Endothelial cell (in vitro differentiated cells): ENCODE measurements at places on chromosomes 4 and X.
A peak's percentile ranks its signal among the peaks of the same experiment; 100 is the strongest.

- DNase-seq = no peak
- peak within 1 kb of the TSS; percentile 85 for H3K4me3 ChIP-seq
- H3K27ac ChIP-seq = no peak within 1 kb of the TSS
- peaks cover 1% of the 10 kb centered on the region for H3K27me3 ChIP-seq
- H3K36me3 ChIP-seq = no peaks in the 10 kb centered on the region
- no peaks in the 10 kb centered on the region for H3K4me1 ChIP-seq
These were observed at the start of gene NDP for GRCh38 chrX:43973249-43974099. Gene NDP, minus strand, starts transcription at chrX:43973390. Its CDS starts 14,745 bp downstream, at chrX:43958645.

GRCh38 chrX:39479856-39480255 lies 617.9 kb downstream of the BCOR start:
- no peak overlapping the region for H3K27ac ChIP-seq
- DNase-seq = no peak
- H3K4me1 ChIP-seq = no peaks in the 10 kb centered on the region

DNA sequence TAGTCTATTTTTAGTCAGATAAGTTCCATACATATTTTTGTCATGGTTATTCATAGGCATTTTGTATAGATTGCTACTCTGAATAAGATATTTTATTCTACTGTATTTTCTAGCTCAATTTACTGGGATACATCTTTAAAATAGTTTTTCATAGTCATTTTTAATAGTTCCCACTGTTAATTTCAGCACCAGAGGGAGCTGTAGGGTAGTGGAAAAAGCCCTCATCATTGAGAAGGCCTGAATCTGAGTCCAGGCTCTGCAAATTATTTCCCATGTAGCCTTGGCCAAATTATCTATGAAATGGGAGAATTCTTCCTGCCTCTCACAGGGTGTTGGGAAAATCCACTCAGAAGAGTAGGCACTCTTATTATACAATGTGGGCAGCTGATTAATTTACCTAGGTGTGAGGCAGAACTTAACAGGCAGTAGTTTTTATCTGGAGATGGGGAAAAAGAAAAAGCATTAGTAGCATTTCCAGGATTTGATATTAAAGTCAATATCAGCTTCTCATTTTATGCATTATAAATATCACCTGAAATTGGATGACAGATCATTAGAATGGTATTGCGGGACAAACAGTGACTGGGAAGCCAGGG lies 102.9 kb upstream of the PAQR3 start:
- no peaks in the 10 kb centered on the region for H3K27me3 ChIP-seq
- H3K4me3 ChIP-seq = no peak overlapping the region
- H3K4me1 ChIP-seq = peaks cover 5% of the 10 kb centered on the region
- no peaks in the 10 kb centered on the region for H3K36me3 ChIP-seq
- no peak overlapping the region for H3K27ac ChIP-seq

DNA sequence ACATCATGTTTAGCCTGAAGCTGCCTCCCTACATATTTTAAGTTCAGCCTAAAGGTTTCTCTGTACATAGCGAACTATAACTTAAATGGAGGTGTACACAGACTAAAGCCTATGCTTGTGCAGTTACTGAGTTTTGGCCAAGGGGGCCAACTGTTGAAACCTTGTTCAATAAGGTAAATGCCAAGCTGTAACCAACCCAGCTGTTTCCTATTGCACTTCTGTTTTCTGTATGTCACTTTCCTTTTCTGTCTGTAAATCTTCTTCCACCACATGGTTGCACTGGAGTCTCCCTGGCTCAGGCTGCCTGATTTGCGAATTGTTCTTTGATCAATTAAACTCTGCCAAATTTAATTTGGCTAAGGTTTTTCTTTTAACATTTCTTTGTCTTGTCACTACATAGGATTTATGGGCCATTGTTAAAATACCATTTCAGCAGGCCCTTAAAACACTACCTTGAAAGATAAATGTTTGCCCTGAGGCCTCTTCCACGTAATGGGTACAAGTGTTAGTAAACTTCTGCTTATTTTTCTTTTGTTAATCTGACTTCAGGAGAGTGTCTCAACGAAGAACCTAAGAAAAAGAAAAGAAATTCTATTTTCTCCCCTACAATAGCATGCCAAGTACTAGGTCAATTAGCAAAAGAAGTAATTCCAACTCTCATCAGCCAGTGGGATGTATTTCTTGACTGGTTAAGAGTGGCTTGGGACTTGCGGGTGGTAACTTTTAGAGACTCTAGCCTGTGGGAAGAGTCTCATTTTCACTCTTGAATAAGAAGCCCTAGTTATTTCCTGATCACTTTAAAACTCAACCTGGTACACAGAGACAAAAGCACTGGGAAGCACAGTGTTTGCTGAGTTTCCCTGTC lies 45.7 kb upstream of the PRSS12 start:
- peaks cover 33% of the 10 kb centered on the region for H3K4me1 ChIP-seq
- DNase-seq = no peak
- H3K36me3 ChIP-seq = no peaks in the 10 kb centered on the region
- no peaks in the 10 kb centered on the region for H3K27me3 ChIP-seq
- no peak overlapping the region for H3K4me3 ChIP-seq
- H3K27ac ChIP-seq = no peak overlapping the region

- H3K4me1 ChIP-seq = peaks cover 16% of the 10 kb centered on the region
- no peak overlapping the region for H3K27ac ChIP-seq
- H3K4me3 ChIP-seq = no peak overlapping the region
- no peaks in the 10 kb centered on the region for H3K27me3 ChIP-seq
- DNase-seq = no peak
These were observed 1.5 kb downstream of the TRIM2 start for GRCh38 chr4:153205757-153206156.

- H3K36me3 ChIP-seq = peaks cover 10% of the 10 kb centered on the region
- H3K4me3 ChIP-seq = no peak overlapping the region
- H3K27me3 ChIP-seq = no peaks in the 10 kb centered on the region
These were observed 108.3 kb downstream of the APBB2 start for GRCh38 chr4:41106081-41106480.

DNA sequence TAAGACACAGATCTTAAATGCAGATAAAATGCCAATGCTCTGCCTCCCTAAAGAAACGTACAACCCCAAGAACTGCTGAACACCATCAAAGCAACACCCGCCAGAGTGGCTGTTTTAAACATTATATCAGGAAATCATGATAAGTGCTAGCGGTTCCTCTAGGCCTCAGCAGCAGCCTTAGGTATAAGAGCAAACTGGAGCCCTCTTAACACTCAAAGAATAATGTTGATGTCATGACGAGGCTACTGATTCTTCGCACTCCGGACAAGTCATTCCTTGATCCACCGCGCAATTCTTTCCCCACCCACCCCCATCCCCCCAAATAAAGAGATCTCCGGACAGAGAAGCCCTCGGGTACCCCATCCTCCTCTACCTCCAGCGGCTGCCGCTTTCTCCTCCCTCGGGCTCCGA lies 507 bp downstream of the LIN54 start:
- H3K4me1 ChIP-seq = peaks cover 29% of the 10 kb centered on the region
- DNase-seq = no peak
- peak overlapping the region; percentile 98 for H3K4me3 ChIP-seq
- peaks cover 11% of the 10 kb centered on the region for H3K27me3 ChIP-seq

DNA sequence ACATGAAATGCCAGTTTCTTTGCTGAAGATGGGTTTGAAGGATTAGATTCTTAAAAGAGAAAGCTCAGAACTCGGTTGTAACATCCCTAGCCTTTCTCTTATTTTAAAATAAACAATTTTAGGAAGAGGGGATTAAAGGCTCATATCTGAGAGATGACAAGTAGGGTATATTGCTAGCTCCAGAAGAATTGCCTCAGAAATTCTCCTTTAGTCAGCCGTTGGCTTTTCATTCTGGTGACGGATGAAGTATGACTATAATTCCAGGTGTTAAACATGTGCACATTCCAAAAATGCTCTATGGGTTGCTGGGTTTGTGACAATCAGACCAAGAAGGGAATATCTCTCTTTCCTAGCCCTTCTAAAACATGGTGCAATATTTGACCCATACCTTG lies 17.8 kb downstream of the DKK2 start:
- H3K27me3 ChIP-seq = no peaks in the 10 kb centered on the region
- no peak overlapping the region for H3K4me3 ChIP-seq
- no peaks in the 10 kb centered on the region for H3K4me1 ChIP-seq
- H3K36me3 ChIP-seq = no peaks in the 10 kb centered on the region
- no peak overlapping the region for H3K27ac ChIP-seq

- H3K27me3 ChIP-seq = peaks cover 14% of the 10 kb centered on the region
- H3K4me1 ChIP-seq = peaks cover 25% of the 10 kb centered on the region
- peak within 1 kb of the TSS; percentile 100 for H3K4me3 ChIP-seq
- H3K27ac ChIP-seq = peak within 1 kb of the TSS; percentile 43
- no peaks in the 10 kb centered on the region for H3K36me3 ChIP-seq
These were observed at the start of gene FRAS1 for GRCh38 chr4:78057135-78057599. Gene FRAS1, plus strand, starts transcription at chr4:78057323. Its CDS starts 687 bp downstream, at chr4:78058010.

DNA sequence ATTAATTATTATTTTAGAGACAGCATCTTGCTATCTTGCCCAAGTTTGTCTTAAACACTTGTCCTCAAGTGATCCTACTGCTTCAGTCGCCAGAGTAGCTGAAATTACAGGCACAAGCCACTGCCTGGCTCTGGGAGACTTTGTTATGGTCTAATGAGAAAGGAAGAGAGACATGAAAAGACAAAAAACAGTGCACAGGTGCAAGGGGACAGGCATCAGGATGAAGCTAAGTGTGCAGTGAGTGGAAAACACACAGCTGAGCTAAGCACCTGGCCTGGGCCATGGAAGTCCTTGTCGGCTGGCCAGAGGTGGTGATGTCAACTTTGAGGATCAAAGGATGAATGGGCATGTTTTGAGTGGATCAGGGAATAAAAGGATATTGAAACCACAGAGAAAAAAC lies 102.7 kb downstream of the HS3ST1 start:
- no peak overlapping the region for H3K27ac ChIP-seq
- H3K4me3 ChIP-seq = no peak overlapping the region
- DNase-seq = no peak

DNA sequence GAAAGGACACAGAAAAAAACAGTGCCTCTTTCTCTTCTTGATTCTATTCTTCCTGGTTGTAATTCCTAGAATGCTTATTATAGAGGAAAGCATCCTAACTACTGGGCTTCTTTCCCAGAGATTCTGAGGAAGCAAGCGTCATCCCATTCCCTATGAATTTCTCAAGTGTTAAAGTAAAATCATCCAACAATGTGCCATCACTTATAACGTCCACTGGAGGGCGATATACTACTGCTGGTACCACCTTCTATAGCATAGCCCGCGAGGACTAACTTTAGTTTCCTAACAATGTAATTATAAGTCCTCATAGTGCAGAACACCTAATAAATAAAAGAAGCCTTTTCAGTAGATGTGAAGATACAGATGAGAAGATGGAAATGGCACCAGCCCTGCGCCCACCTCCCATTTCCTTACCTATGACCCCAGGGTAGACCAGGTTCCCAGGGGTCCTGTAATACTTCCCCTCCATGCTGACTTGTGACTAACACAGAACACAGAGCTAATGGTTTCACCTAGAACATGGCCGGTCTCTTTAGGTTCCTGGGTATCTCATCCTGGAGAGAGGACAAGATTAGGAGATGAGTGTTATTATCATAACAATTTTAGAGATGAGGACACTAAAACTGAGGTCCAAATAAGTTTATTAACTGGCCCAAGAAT lies 4.2 kb downstream of the CENPVL3 start:
- peaks cover 5% of the 10 kb centered on the region for H3K27me3 ChIP-seq
- H3K27ac ChIP-seq = no peak overlapping the region
- H3K36me3 ChIP-seq = no peaks in the 10 kb centered on the region
- no peak for DNase-seq
- H3K4me3 ChIP-seq = no peak overlapping the region
- H3K4me1 ChIP-seq = peaks cover 5% of the 10 kb centered on the region

GRCh38 chrX:48531358-48531959 lies 8.1 kb upstream of the TBC1D25 start:
- H3K27ac ChIP-seq = no peak overlapping the region
- no peaks in the 10 kb centered on the region for H3K4me1 ChIP-seq
- H3K27me3 ChIP-seq = no peaks in the 10 kb centered on the region
- H3K4me3 ChIP-seq = no peak overlapping the region
- peaks cover 21% of the 10 kb centered on the region for H3K36me3 ChIP-seq

DNA sequence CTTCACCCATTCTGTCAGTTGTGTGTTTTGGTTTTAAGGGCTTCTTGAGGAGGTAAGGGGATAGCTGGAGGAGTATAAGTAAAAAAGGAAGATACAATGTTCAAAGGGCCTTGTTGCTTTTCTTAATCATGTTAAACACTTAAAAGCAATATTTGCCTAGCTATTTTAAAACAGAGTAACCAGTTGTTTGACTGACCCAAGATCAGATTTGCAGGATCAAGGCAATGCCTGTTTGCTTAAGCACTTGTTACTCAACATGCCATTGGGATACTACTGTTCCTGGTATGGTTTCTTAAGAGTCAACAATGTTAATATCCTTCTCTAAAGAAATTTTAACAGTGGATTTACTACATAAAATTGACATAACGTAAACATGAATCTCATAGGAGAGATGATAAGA lies 2.6 kb downstream of the DCLK2 start:
- H3K27me3 ChIP-seq = peaks cover 8% of the 10 kb centered on the region
- no peak overlapping the region for H3K4me3 ChIP-seq

- H3K27ac ChIP-seq = no peak overlapping the region
- no peaks in the 10 kb centered on the region for H3K4me1 ChIP-seq
- DNase-seq = no peak
- H3K4me3 ChIP-seq = no peak overlapping the region
- no peaks in the 10 kb centered on the region for H3K36me3 ChIP-seq
These were observed 38.6 kb downstream of the HTRA3 start for GRCh38 chr4:8308144-8308543.

DNA sequence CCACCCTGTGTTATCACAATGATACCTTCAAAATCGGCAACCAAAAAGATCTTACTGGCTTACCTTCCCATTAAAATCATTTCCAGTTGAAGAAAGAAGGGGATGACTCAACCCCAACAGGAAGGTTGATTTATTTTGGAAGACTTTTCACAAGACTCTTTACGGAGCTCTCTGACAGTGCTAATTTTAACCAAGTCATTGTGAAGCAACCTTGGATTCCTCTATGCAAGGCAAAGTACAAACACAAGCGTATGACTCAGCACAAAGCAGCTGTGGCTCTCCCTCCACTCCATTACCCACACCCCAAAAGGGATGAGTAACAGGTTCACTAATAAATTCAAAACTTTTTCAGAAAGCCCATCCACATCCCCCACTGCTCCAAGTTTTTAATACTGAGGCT lies 213.8 kb upstream of the FGF13 start:
- H3K4me3 ChIP-seq = no peak overlapping the region
- DNase-seq = no peak
- H3K27ac ChIP-seq = no peak overlapping the region
- H3K36me3 ChIP-seq = peaks cover 3% of the 10 kb centered on the region
- no peaks in the 10 kb centered on the region for H3K27me3 ChIP-seq

DNA sequence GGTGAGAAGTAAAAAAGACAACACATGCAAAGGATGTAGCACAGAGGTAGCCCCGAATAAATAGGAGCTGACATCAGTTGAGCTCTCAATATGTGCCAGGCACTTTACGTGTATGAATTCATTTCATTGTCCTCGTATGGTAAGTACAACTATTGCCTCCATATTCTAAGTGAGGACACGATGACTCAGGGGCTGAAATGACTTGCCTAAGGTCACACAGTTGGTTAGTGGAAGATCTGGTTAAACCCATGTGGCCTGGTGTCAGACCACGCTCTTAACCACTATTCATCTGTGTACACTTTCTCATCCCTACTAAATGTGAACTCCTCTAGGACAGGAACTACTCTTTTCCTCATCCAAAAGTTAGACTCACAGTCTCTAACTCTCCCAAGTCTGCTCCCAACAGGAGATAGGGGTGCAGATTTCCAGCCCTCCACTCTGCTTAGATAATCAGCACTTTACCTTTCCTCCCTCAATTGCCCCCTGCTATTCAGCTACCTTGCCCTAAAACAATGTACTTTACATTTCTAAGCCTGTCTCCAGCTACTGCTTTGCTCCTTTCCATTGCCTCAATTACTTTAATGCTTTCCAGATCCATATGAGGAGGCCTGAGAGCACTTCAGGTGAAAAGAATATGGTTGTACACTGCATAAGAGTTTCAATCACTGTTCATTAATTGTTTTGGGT lies 58.8 kb upstream of the LHFPL1 start:
- peaks cover 2% of the 10 kb centered on the region for H3K27me3 ChIP-seq
- no peaks in the 10 kb centered on the region for H3K36me3 ChIP-seq
- DNase-seq = no peak
- H3K27ac ChIP-seq = no peak overlapping the region
- peaks cover 8% of the 10 kb centered on the region for H3K4me1 ChIP-seq
- no peak overlapping the region for H3K4me3 ChIP-seq
